ENCODE measurements at places on chromosomes 6 and 20. TPM values are rescaled to one million over a fixed set of nuclear protein-coding genes. Genes with fewer than 3 reads are reported as not detected.
A peak's percentile ranks its signal among the peaks of the same experiment; 100 is the strongest.

The CALHM6 gene
- total RNA-seq = 11.4 TPM

The CLPSL1 gene
- total RNA-seq = not detected

The PTPRT gene
- under 0.01 TPM for total RNA-seq

The ZKSCAN8 gene
- 23.2 TPM for total RNA-seq

The PNLDC1 gene
- total RNA-seq = 1.1 TPM

The ALDH8A1 gene
- 0.90 TPM for total RNA-seq

- no peak for DNase-seq
Measured at GRCh38 chr6:17858584-17858983, 128.9 kb downstream of the KIF13A start.

GRCh38 chr6:34027445-34027936, 118.4 kb downstream of the GRM4 start:
- DNase-seq = peak; percentile 7

DNA sequence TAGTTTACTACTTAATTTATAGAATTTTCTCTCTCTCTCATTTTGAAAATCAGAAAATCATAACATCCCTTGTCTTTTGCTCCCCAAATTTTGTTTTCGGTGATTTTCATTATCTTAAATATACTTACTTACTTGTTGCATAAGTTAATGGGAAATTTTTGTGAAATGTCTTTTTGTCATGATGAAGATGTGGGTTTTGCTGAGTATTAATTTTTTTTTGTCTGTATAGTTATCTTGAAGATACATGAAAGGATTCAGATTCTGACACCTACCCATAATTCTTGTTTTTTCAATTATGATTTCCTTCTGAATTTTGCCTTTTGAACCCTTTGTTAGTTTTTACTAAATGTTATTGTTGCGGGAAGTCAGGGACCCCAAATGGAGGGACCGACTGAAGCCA, 817.9 kb downstream of the EYS start:
- DNase-seq = no peak

- DNase-seq = no peak
Measured at GRCh38 chr6:107712665-107713551, 111.2 kb downstream of the SCML4 start.

DNA sequence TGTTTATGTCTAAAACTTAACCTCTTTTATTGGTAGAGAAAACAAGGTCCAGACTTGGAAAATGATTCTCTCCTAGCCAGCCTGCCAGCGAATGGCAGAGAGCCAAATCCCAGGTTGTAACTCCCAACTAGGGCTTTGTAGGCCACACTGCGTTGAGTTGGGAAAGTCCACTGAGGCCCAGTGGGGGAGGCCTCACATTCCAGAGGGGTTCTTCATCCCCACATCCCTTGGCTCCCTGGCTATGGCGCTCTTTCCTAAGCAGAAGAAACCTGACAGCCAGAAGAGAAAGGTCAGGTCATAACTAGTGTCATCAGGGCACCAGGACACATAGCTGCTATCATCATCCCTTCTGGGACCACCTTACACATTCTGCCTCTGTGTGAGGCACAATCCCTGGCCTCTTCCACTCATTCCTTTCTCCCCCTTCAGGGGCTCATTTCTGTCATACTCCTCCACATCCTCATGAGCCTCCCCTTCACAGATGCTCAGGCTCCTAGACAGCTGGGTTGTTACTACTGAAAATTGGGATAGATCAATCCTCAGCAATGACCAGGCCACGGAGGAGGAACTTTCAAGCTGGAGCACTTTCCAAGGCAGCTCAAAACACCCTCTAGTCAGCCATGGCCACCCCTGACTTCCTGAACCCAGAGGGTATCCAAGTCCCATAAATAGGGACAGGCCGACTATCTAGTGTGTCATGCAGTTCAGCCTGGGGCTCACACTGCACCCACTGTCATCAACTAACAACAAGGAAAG, 48.6 kb downstream of the TCP11 start:
- DNase-seq = no peak

- DNase-seq = no peak
Measured at GRCh38 chr20:34753706-34754461, 49.7 kb downstream of the TP53INP2 start.

DNA sequence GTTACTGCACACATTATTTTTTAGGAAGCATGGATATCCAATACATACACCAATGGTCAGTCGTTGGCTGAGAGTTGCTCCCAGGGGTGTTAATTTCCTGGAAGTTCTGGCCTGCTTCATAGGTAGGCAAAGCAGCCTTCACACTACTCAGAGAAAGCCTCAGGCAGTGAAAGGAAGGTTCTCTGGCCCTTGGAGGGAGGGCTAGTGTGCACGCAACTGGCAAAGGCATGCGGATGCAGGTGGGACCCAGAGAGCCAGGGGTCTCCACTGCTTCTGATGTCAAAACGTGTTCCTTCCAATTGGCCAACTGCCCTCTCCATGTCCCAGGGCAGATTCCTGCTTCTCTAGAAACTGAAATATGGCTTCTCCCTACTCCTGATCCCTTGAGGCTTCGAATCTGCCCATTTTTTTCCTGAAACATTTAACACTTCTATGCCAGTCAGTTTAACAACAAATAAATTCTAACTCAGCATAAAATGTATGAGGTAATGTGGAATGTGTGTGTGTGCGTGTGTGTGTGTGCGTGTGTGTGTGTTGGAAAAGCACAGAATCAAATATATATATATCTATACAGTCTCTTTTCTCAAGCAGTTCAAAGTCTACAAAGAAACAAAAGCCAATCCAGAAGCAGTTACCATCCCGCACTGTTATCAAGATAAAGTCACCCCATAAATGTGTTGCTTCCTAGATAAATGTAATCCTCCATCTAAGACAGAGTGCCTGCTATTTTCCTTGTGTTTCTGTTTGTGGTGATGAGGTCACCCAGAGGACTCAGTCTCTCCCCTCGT, 94.0 kb upstream of the HIVEP1 start:
- DNase-seq = no peak

GRCh38 chr20:8766868-8767390, 302.0 kb upstream of the PLCB4 start:
- DNase-seq = no peak

DNA sequence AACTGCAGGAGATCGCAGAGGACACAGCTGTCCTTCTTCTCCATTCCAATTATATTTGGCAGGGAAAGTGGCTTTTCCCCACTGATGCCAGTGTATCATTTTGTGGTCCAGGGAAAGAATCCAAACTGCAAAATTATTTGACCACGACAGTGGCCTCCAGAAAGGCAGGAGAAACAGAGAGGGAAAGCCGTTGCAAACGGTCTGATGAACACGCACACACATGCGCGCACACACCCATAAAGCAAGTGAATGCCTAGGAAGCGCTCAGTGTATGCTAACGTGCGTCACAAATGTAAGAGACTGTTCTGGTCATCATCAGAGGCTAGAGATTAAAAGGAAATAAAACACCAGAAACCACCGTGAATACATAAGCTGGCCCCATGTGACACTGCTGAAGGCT, 54.0 kb downstream of the NPEPL1 start:
- DNase-seq = no peak

DNA sequence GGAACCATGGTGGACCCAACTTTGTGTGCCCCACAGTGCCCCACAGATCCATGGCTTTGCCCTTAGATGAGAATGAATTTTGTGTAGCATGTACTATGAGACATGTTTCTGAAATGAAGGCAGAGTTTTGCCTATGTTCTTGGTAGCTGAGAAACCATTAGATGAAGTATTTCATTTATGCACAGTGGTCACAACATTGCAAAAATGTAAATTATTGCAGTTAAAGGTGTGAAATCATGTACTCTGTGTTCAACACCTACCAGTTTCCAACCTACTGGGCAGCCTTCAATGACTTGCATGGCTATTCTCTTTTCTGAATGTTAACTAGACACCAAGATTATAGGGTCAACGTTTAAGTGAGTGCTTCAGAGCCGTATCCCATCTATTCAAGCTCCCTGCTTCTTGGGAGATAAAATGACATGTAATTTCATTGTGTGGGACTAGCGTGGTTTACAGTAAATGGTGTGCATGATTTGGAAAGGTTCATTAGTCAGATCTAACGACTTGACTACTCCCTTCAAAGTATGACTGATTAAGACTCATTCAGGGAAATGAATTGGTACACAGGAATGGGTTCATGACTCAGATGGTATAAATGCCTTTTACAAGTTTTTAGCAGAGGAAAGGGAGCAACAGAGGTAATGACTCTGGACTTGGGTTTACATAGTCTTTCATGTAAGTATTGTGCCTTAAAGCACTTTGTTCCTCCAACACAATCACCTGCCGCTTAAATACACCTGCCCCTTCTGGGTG, 106.1 kb upstream of the AKIRIN2 start:
- no peak for DNase-seq

GRCh38 chr6:156741287-156742073, 35.7 kb upstream of the ARID1B start:
- no peak for DNase-seq

- DNase-seq = no peak
Measured at GRCh38 chr6:99064834-99065233, 117.1 kb upstream of the FBXL4 start.

DNA sequence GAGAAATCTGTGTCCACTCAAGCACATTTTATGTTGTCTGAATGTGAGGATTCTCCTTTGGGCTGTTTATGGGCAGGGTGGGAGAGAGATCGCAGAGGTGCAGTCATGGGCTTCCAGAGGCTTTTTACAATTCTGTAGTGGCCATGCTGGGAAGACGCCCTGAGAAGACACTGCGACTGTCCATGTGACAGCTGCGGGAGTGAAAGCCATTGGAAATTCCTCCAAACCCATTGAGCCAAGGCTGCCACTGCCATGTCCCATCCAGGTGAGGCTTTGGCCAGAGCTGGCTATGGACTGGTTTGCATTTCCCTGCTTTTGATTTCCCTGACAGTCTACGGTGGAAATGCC, 216.9 kb upstream of the ECI2 start:
- DNase-seq = no peak

DNA sequence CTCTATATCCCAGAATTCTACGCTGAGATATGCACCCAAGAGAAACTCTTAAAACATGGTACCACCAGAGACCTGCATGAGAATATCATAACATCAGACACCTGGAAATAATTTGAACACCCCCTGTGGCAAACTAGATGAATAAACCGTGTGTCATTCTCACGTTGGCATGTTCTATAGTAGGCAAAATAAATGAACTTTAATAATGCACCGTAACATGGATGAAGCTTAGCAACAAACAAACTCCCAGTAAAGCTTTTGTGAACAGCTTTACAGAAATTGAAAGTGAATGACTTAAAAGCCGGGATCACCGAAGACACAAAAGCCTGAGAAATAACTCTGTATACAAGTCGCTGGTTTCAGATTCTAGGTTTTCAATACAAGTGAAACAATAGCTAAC, 1166.8 kb upstream of the CITED2 start:
- no peak for DNase-seq

GRCh38 chr6:153720732-153721131, 318.3 kb upstream of the OPRM1 start:
- DNase-seq = no peak

GRCh38 chr6:52317841-52318581, 33.5 kb upstream of the MCM3 start:
- no peak for DNase-seq

DNA sequence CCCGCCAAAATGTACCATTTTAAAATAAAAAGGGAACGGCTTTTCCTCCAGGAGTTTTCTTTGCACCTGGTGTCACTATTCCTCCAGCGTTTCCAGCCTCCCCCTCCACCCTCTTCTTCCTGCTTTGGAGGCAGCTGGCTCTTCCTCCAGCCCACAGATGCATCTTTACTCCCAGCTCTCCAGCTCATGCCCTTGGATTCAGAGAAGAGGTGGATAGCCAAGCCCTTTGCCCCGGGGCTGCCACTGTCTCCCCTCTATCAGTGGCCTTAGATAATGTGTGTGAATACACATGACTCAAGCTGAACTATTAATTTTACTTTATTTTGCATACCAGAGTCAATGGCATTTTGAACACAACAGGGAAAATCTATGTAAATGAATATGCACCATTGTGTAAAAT, 15.3 kb upstream of the CDH4 start:
- no peak for DNase-seq

DNA sequence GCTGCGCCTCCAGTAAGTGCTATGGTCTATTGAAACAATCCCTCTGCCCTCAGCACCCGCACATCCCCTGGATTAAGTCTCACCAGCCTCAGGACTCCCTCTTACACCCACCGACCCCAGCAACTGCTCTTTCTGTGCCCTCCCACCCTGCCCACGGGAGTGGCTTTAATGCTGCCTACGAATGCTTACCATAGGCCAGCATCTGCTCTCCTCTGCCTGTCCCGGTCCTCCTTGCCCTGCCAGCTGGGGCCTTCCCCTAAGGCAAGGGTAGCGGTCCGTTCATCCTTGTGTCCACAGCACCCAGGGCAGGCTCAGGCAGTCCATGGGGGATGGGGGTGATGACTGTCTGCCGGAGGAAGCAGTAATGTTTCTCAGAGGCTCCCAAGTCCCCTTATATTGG, 4.1 kb downstream of the EBF4 start:
- DNase-seq = no peak

DNA sequence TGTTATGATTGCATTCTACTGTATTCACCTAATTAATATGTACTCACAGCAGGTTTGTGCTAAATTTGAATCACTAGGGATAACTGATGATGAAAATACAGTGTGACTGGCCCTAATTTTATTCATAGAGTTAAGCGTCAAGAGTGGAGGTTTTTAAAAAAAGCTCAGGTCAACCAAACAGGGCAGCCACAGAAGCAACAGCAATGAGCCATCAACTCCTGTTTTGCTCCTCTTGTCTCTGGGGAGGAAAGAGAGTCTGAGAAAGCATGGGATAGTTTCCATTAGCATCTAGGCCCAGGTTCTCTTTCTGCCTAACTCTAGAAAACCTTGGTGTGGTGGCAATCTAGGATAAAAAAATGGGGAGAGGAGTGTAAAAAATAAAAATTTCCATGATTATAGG, 122.1 kb downstream of the OGFRL1 start:
- no peak for DNase-seq

DNA sequence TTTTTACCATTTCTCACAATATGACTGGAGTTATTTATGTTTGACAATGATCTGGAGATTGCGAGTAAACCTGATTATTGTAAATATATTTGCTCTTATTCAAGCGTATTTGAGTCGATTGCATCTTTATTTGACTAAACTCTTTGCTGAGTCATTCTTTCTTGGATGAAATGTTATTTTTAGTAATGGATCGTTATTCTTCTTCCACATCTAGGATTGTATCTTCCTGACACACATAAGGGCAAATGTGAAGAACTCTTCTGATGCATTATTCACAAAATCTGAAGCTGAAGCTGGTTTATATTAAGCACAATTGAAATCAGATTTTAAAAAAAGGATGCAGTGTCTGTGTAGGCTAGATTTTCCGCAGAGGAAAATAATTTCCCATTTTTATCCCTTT, 68.2 kb downstream of the SEL1L2 start:
- DNase-seq = no peak

DNA sequence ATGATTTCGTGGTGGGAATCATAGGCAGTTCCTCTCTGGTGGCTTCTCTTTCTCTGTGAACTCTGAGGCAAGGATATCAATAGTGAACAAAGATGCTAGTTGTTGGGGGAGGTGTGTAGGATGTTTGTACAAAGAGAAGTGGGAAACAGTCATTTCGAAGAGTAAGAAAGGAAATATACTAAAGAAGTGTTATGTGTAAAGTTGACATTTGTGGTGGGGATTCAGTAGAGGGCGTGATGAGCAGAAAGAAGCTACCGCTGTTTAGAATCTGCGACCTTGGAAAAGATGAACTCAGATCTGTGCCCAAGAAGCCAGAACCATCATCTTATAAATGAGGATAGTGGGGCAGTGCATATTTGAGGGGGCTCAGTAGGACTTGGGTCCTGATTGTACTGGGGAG, 11.4 kb downstream of the SLC35F1 start:
- no peak for DNase-seq

GRCh38 chr6:70479236-70479635, 65.9 kb downstream of the FAM135A start:
- no peak for DNase-seq
